Lung (tissue), 17 donors: ENCODE measurements at places on chromosomes 6 and 20.

GRCh38 chr6:68636666-68637065 lies 1.6 kb downstream of the ADGRB3 start:
- DNase-seq, result no peak

DNA sequence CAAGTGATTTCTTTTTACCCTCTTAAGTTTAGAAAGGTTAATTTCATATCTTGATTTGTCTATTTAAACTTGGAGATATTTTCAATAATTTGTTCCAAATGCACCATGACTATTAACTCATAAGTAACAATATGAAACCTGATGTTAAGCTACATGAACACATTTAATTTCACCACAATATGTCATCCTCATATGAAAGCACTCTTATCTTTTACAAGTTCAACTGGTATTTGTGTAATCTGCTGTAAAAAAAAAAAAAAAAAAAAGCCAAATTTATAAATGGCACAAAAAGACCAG lies 110.4 kb downstream of the HFE start:
- no peak for DNase-seq

- DNase-seq, result peak; percentile 47
Observed at GRCh38 chr20:58547623-58548475, 32.6 kb upstream of the APCDD1L start.

GRCh38 chr6:148657048-148657447 lies 89.8 kb upstream of the UST start:
- peak; percentile 11 for DNase-seq

GRCh38 chr6:113936093-113936934 lies 34.6 kb downstream of the HDAC2 start:
- DNase-seq, result peak; percentile 34

GRCh38 chr6:168167431-168168315 lies 88.7 kb upstream of the FRMD1 start:
- no peak for DNase-seq

GRCh38 chr20:36830791-36831691 lies 44.9 kb upstream of the TLDC2 start:
- peak; percentile 97 for DNase-seq

GRCh38 chr20:56427797-56428196 lies 15.7 kb downstream of the CASS4 start:
- DNase-seq, result no peak

GRCh38 chr6:164108092-164108491 lies 693.6 kb downstream of the QKI start:
- DNase-seq, result no peak

- DNase-seq, result no peak
Observed at GRCh38 chr6:52577778-52578463, 1.1 kb upstream of the TRAM2 start.

DNA sequence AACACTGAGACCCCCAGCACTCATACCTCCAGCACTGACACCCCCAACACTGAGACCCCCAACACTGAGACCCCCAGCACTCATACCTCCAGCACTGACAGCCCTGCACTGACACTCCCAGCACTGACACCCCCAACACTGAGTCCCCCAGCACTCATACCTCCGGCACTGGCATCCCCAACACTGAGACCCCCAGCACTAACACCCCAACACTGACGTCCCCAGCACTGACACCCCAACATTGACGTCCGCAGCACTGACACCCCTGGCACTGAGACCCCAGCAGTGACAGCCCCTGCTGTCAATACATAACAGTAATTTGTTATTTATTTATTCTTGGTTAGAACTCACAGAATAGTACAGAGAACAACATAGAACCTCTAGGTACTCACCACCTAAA lies 58.0 kb downstream of the ERMARD start:
- DNase-seq, result no peak
